ENCODE measurements at places on chromosomes 13 and 19. TPM values are rescaled to one million over a fixed set of nuclear protein-coding genes. Genes with fewer than 3 reads are reported as not detected.

The LILRA5 gene
- total RNA-seq: not detected

The OR10H1 gene
- total RNA-seq: not detected

The PABPC3 gene
- 0.09 TPM for total RNA-seq

The WDR62 gene
- total RNA-seq: 0.55 TPM

The PRMT1 gene
- total RNA-seq: 373 TPM

The PRRG2 gene
- 0.83 TPM for total RNA-seq

The PCDH9 gene
- total RNA-seq: 3.6 TPM

The DPF1 gene
- 0.57 TPM for total RNA-seq

The NCR1 gene
- not detected for total RNA-seq

The CEACAM1 gene
- not detected for total RNA-seq

The TBC1D4 gene
- total RNA-seq: 12.3 TPM

The CEACAM19 gene
- total RNA-seq: 2.0 TPM

The ADGRE3 gene
- not detected for total RNA-seq

The CERS4 gene
- 14.5 TPM for total RNA-seq

The ZNF579 gene
- total RNA-seq: 2.1 TPM

The DCLK1 gene
- total RNA-seq: 1.8 TPM

The CEBPA gene
- total RNA-seq: 0.57 TPM
